Activated CD8-positive, alpha-beta memory T cell treated with anti-CD3 and anti-CD28 coated beads for 1 hour (primary cell): ENCODE measurements at places on chromosomes 5 and 9.

DNA sequence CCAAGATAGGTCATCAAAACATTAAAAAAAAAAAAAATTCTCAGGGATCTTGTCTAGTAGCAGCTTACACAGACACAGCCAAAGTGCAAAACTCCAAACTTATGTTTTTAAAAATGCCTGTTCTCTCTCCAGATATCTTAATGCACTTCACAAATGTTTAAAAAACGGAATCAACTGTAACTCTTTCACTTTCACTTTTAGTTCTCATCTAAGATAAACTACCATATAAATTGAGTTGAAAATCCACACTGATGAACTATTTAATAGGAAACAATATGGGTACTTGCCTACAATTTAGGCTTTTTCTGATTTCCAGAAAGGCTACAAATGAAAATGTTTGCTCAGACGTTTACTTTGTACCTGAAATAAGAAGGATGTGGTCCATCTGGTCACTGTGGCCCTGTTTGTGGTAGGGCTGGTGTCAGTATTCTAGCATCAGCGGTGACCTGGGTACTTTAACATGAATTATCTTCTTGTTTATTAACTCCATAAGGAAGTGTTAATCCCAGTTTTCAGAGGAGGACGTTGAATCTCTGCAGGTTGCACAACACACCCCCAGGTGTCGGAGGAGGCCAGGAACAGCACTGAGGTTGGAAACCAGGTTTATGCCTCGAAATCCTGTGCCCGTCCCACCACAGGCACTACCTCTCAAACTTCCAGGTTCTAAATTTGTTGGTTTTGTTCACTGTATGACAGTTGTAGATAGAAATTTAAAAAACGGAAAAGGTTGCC lies 13.3 kb upstream of the LPCAT1 start:
- DNase-seq, result no peak

DNA sequence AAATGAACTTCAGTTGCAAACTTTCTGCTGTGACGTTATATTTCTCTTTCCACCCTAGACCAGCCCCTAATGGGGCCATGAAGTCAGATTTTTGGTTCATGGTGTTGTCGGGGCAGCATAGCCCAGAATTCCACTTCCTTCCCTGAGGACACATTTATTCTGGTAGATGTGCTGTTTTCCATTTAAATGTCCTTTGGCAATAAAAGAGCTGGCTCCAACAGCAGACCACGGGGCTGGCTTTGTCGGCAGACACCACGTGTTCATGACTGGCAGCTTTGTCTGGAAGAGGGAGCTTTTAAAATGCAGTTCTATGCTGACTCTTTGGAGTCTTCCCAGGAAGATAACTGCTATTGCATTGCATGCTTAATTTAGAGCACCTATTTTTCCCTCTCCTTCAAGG lies 17.6 kb upstream of the LCP2 start:
- DNase-seq, result no peak

- DNase-seq, result no peak
Observed at GRCh38 chr5:52657247-52657645, 130.5 kb upstream of the ITGA1 start.

GRCh38 chr5:125140855-125141254 lies 394.4 kb upstream of the ZNF608 start:
- DNase-seq, result no peak

GRCh38 chr5:79130781-79131180 lies 19.2 kb downstream of the BHMT start:
- no peak for DNase-seq

GRCh38 chr9:106467865-106468164 lies 395.2 kb upstream of the ZNF462 start:
- no peak for DNase-seq

DNA sequence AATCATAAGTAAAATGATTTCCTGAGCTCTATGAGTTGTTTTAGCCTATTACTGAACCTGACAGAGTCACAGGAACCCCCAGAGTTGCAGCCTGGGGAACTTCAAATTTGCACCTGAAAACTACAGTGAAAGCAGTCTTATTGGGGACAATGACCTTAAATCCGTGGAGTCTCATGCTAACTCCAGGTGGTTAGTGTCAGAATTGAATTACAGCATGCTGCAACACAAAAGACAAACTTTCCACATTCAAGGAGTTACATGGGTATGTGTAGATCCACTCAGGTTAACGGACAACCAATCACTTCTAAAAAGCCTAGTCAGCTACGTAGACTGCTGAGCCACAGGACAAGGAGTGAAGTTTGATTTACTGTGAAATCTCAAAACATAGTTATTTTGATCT lies 49.7 kb downstream of the PLPP1 start:
- DNase-seq, result no peak

- no peak for DNase-seq
Observed at GRCh38 chr5:83428126-83428525, 43.4 kb upstream of the VCAN start.

DNA sequence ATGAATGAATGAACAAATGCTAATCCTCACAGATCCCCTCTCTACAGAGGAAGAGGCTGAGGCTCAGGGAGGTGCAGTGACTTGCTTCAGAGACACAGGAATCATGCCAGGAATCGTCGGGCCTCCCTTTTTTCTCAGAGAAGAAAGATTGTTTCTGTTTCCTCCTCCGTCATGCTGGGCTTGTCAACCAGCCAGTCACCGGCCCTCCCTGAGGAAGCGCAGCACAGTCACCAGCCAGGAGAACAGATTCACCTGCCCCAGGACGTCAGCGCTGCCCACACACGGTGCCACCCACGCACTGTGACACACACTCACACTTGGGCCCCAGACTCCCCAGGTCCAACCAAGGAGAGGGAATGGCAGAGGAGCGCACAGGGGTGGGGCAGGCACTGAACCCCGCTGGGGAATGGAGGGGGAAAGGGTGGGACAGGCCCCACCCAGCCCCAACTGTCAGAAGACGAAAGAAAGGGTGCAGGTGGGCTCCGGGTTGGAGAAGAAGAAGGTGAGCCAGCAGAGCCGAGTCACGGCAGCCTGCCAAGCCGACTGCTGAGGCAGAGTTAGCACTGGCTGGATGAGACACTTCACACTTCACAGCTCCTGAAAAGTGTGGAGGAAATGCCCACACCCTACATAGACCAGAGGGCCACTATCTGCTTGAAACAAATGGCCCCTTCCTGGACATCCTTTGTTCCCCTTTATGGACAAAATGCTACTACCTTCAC lies 13.8 kb upstream of the ERGIC1 start:
- DNase-seq, result no peak

DNA sequence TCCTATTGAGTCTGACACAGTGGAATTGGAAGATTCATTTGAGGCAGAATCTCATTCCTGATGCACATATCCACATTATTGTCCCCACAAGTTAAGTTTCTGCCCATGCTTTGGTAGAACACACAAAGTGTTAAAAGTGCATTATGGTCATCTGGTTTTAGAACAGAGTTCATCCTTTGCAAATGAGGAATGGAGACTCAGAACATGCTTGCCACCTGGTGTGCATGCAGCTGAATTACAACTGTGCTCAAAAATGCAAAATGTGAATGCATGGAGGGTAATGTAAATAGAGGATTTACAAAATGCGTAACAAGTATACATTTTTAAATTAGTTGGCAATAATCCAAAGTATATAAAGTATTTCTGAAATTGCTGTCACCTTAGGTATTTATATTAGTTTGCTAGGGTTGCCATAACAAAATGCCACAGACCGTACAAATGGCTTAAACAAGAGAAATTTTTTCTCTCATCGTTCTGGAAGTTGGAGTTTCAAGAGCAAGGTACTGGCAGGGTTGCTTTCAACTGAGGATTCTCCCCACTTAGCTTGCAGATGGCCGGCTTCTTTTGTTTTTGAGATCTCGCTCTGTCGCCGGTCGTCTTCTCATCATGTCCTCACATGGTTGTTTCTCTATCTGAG lies 671.1 kb downstream of the TAF11L14 start:
- DNase-seq, result no peak

DNA sequence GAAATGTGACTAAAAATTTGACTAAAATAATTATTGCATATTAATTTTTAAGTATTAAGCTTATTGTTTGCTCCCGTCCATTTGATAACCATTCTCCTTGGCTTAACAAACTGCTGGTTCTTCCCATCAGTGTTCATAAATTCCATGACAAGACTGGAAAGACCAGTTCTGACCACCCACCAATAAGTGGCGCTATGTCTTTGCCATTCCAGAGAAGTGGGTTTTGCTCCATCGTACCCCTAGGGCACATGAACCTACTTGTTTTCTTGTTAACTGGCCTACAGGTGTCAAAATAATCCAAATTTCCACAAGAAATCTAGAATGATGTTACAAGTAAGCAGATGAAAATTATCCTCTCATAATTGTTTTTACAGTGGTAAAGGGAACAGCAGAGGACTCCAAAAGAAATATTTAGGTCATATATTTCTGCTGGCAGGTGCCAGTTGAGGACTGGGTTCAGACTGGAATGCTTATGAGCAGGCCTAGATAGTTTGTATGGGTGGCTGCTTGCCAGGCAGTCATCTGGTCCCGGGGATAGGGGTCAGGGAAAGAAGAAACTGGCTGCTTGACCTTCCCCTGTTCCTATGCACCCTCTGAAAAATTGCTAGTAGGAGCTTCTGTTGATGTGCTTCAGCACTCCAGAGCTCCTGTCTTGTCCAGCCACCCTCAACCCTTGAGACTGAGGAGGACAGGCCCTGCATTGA lies 283.1 kb upstream of the ADAMTSL1 start:
- no peak for DNase-seq

GRCh38 chr5:44332285-44332971 lies 56.8 kb downstream of the FGF10 start:
- DNase-seq, result no peak

- no peak for DNase-seq
Observed at GRCh38 chr5:3392306-3392939, 203.2 kb upstream of the IRX1 start.

DNA sequence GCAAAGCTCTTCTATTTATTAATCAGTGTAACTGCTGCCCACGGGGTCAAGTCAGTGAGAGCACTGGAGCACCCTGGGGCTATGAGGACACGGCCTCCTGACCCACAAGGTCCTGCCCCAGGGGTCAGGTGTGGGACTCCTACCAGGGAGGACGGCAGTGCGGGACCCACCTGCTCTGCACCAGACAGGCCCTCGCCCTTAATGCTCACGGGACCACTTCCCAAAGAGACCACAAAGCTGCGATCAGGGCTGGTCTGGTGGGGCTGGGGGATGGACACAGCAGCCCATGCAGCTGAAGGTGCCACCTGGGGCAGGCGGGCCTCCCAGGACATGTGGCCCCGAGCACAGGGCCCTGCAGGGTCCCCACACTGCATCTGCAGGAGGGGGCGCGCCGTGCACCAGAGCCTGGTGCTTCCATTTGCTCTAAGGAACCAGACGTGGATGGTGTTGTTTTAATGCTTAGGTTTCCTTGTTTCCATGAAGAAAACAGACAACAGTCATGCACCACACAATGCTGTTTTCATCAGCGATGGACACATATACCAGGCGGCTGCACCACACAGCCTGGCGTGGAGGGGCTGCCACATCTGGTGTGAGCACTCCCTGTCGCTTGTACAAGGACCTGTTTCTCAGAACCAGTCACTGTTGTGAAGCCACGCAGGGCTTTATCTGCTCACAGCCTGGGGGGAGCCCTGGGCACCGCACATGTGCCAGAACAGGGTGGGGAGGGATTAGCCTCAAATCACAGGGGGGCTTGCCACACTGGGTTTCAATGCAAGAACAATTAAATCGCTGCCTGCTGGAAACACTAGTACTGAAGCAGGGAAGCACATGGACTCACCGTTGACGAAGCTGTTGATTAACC lies 22.6 kb downstream of the CLPTM1L start:
- DNase-seq, result no peak

DNA sequence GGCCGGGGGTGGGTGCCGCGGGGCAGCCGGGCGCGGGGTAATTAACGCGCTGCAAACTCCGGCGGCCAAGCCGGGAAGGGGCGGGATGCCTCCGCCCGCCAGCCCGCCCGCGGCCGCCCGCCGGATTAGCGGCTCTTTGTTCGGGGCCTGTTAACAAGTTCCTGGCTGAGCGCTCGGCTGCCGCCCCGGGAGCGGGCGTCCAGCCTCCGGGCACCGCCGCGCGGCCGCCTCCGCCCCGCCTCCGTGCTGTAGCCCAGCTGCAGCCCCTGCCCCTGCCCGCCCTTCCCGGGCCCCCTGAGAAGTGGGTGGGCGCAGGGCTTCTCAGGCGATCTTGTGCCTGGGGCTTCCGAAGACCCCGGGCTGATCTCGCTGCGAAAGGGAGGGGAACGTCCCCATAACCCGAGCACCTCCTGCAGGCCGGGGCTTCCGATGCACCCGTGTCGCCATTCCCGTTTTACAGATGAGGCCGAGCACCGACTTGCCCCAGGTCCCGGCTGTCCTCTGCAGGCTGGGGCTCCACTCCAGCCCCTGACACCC lies 7.5 kb downstream of the UNC5A start:
- DNase-seq, result no peak

DNA sequence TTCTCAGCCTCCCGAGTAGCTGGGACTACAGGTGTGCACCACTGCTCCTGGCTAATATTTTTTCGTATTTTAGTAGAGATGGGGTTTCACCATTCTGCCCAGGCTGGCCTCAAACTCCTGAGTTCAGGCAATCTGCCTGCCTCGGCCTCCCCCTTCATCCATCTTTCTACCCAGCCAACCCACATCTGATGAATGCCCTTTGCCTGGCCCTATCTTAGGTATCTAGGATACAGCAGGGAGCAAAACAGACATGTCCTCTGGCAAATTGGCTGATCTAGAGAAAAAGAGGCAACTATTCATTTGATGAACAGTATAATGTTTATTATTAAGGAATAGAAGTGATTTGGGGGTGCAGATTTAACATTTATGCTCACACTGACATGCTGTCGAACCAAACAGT lies 123.0 kb downstream of the TRIO start:
- no peak for DNase-seq
